GM12878 (cell line): ENCODE measurements at places on chromosomes 3 and 15. TPM values are rescaled to one million over a fixed set of nuclear protein-coding genes. Genes with fewer than 3 reads are reported as not detected.

DNA sequence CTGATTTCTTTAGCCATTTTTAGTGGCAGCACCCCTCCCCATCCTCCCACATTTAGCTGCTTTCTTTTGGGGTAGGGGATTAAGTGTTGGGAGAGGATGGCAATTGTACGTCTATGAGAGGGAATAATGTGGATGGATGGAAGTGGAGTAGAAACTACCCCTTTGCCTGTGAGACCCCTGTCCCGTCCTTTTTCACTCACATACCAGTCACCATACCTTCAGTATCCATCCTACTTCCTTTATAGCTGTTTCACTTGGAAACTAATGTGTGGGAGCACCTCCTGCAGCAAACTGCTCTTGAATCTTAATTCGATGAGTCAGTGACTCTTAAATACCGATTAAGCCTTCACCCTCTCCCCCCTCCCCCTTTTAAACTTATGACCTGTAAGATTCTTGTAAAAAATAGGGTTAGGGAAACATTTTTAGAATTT lies 730 bp downstream of the SPRED1 start:
- H3K4me3 ChIP-seq, result peak overlapping the region; percentile 94
- peaks cover 3% of the 10 kb centered on the region; the same call in 1 of the 2 replicates for H3K4me1 ChIP-seq
- H3K27me3 ChIP-seq, result no peaks in the 10 kb centered on the region; the same call in 1 of the 2 replicates
- no peaks in the 10 kb centered on the region for H3K36me3 ChIP-seq

DNA sequence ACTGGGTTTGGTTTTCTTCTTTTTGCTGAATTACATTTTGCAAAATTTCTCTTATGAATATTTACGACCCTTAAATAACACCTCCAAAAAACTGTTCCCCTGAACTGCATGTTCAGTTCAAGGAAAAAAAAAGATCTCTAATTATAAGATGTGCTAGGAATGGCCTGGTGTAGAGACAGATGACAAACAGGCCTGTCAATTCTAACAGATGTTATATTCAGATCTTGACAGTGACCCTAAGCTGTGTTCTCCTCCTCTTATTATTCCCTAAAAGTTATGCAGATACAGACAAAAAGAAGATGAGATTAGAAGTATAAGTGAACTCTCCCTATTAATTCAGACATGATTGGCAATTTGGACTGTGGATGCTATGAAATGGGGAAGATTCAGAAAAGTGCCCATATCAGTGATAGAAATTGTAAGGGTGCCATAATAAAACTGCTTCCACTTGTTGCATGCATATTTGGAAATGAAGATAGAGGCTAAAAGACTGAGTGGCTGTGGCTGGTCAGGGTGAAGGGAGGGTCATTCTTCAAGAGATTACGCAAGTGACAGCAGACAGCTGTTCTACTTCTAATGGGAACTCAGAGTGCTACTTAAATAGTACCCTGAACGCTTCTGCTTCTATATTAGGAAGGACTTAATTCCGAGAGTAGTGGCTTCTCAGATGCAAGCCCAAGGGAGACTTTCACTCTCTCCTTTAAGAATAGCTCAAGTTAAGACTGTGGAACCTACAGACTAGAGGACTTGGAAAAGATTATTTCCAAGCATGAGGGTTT lies 75.5 kb downstream of the ADAMTS9 start:
- H3K4me1 ChIP-seq, result no peaks in the 10 kb centered on the region
- no peak for DNase-seq
- no peak overlapping the region for H3K27ac ChIP-seq
- H3K4me3 ChIP-seq, result no peak overlapping the region
- H3K27me3 ChIP-seq, result no peaks in the 10 kb centered on the region

- DNase-seq, result no peak
- H3K27ac ChIP-seq, result no peak overlapping the region
- no peaks in the 10 kb centered on the region for H3K36me3 ChIP-seq
- H3K27me3 ChIP-seq, result no peaks in the 10 kb centered on the region; the same call in 1 of the 2 replicates
These were observed 89.4 kb upstream of the ZBTB20 start for GRCh38 chr3:115236496-115236895.

GRCh38 chr15:69185706-69186105 lies 25.3 kb downstream of the GLCE start:
- no peak overlapping the region for H3K4me3 ChIP-seq
- H3K27me3 ChIP-seq, result no peaks in the 10 kb centered on the region
- no peak for DNase-seq

DNA sequence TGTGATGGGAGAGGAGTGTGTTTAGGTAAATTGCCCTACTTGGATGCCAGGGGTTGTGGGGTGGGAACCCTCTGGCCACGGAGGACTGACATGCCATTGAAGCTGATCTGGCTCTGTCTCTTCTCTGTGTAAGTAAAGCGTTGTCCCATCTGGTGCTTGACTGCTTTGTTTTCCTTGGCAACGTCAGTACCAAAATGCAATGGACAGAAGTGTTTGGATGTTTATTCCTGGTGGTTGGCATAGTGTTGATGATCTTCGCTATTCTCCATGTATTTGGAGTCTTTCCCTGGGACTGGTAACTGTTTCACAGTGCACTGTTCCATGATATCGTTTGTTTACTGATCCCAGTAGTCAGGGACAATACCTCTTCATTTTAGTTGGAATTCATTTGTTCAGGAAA lies 130.5 kb upstream of the MCTP2 start:
- no peaks in the 10 kb centered on the region for H3K27me3 ChIP-seq
- no peak overlapping the region for H3K27ac ChIP-seq
- no peaks in the 10 kb centered on the region for H3K36me3 ChIP-seq
- no peaks in the 10 kb centered on the region for H3K4me1 ChIP-seq
- DNase-seq, result no peak

GRCh38 chr3:147393261-147393942 lies 12.9 kb downstream of the ZIC4 start:
- no peak for DNase-seq
- H3K4me3 ChIP-seq, result no peak overlapping the region
- H3K36me3 ChIP-seq, result no peaks in the 10 kb centered on the region

GRCh38 chr3:62665627-62666437 lies 209.4 kb downstream of the CADPS start:
- no peaks in the 10 kb centered on the region for H3K27me3 ChIP-seq
- no peak overlapping the region for H3K27ac ChIP-seq
- H3K36me3 ChIP-seq, result no peaks in the 10 kb centered on the region
- H3K4me3 ChIP-seq, result no peak overlapping the region
- DNase-seq, result peak; percentile 2
- H3K4me1 ChIP-seq, result no peaks in the 10 kb centered on the region

GRCh38 chr3:24270204-24270691 lies 224.4 kb downstream of the THRB start:
- no peaks in the 10 kb centered on the region for H3K4me1 ChIP-seq
- no peaks in the 10 kb centered on the region for H3K36me3 ChIP-seq
- no peak overlapping the region for H3K4me3 ChIP-seq
- no peak for DNase-seq
- H3K27ac ChIP-seq, result no peak overlapping the region

DNA sequence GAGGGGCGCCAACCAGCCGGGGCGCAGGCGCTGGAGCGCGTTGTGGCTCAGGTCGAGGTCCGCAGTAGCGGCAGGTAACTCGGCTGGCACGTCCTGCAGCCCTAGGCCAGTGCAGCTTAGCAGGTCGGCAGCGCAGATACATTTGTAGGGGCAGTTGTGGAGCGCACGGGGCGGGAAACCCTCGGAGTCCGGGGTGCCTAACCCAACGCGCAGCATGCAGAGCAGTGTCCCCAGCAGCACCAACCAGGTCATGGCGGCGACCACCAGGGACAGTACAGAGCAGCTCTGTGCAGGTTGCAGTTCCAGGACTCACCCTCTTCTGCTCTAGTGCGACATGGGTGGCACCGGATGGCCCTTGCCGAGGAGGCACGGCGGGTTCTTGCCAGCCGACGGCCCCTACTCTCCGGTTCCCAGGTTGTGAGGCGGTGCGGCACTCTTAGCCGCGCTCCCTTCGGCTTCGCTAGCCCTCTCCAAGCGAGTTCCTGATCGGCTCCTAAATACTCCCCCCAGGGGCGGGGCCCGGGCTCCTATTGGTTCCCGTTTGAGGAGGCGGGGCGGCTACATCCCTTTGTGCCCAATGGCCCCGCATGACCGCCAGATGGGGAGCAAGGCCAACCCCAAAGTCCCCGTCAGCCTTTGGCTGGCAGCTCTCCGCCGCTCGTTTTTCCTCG lies at the start of gene AMIGO3:
Gene AMIGO3 (minus strand): TSS at position 471 of the 671 bp plus-strand sequence. CDS start 219 bp downstream, at position 252.
- peak within 1 kb of the TSS; percentile 24; the same call in 1 of the 2 replicates for H3K27ac ChIP-seq
- H3K4me1 ChIP-seq, result peaks cover 15% of the 10 kb centered on the region
- H3K36me3 ChIP-seq, result peaks cover 9% of the 10 kb centered on the region
- H3K4me3 ChIP-seq, result peak within 1 kb of the TSS; percentile 60; the same call in 1 of the 2 replicates
- peak; percentile 40 for DNase-seq

- no peaks in the 10 kb centered on the region for H3K4me1 ChIP-seq
- peaks cover 3% of the 10 kb centered on the region for H3K36me3 ChIP-seq
- no peak overlapping the region for H3K27ac ChIP-seq
- no peaks in the 10 kb centered on the region for H3K27me3 ChIP-seq
- DNase-seq, result no peak
These were observed 261.1 kb downstream of the EPHB1 start for GRCh38 chr3:135056084-135056730.

- no peaks in the 10 kb centered on the region for H3K27me3 ChIP-seq
- H3K27ac ChIP-seq, result no peak overlapping the region
- no peak overlapping the region for H3K4me3 ChIP-seq
- H3K4me1 ChIP-seq, result no peaks in the 10 kb centered on the region
- H3K36me3 ChIP-seq, result no peaks in the 10 kb centered on the region
These were observed 6.0 kb upstream of the RLBP1 start for GRCh38 chr15:89227425-89227824.

GRCh38 chr3:149575213-149575960 lies 82.4 kb downstream of the WWTR1 start:
- H3K4me3 ChIP-seq, result no peak overlapping the region
- peaks cover 53% of the 10 kb centered on the region for H3K4me1 ChIP-seq

DNA sequence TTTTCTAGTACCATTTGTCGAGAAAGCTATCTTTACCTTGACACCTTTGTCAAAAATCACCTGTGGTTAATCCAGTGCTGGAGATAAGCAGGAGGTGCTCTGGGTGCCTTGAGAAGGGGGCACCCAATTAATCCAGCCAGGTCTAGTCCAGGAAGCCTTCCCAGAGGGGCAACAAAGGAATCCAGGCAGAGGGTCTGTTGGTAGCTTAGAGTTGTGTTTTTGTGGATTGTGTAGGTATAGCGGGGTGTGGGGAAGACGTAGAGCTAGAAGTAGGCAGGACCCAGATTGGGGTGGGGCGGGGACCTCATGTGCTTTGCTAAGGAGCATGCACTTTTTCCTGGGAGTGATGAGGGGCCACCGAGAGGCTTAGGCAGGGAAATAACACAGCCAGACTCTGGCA lies 6.0 kb upstream of the PIGZ start:
- H3K27me3 ChIP-seq, result no peaks in the 10 kb centered on the region
- no peaks in the 10 kb centered on the region for H3K36me3 ChIP-seq
- no peak overlapping the region for H3K4me3 ChIP-seq
- H3K4me1 ChIP-seq, result peaks cover 6% of the 10 kb centered on the region; the same call in 1 of the 2 replicates

DNA sequence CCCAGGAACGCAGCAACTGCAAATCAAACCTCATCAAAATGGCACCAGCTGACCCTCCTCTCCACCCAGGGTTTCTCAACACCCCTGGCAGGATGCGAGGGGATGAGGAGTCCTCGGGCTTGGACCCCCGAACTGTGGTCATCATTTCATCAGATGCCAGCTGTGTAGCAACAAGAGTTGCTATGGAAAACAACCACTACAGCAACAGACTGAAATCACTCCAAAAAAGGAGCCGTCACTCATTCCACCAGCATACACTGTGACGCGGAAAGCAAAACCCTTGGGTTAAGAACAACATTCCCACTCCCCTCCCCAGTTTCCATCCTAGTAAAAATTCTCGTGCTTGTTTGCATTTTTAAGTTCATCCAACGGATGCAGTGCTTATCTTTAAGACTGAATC lies 40.1 kb downstream of the VGLL4 start:
- H3K4me3 ChIP-seq, result no peak overlapping the region
- no peaks in the 10 kb centered on the region for H3K27me3 ChIP-seq
- DNase-seq, result no peak
- peaks cover 14% of the 10 kb centered on the region for H3K4me1 ChIP-seq
- H3K36me3 ChIP-seq, result peaks cover 17% of the 10 kb centered on the region
- H3K27ac ChIP-seq, result peak overlapping the region; percentile 56; the same call in 1 of the 2 replicates

GRCh38 chr3:30893678-30894325 lies 659 bp downstream of the GADL1 start:
- H3K27ac ChIP-seq, result no peak overlapping the region
- no peaks in the 10 kb centered on the region for H3K4me1 ChIP-seq
- no peak for DNase-seq

- H3K27ac ChIP-seq, result no peak overlapping the region
- H3K4me1 ChIP-seq, result peaks cover 18% of the 10 kb centered on the region
- H3K27me3 ChIP-seq, result no peaks in the 10 kb centered on the region
These were observed 138.0 kb upstream of the MEF2A start for GRCh38 chr15:99427668-99428361.

DNA sequence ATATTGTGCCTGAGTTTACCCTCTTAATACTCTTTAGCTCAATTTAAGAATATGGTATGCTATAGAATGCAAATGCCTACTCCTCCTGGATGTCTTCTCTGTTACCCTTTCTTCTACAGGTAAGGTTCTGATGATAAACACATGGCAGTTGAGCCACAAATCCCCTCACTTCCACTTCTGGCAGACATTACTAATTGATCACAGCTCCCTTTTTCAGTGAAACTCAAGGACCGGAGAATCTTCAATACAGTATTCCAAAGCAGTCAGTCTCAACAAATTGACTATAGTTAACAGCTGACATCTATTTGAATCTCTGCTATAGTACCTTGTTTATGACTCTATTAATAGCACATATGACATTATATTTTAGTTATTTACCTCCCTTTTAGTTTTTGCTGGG lies 232.1 kb upstream of the ADAMTS9 start:
- H3K4me3 ChIP-seq, result no peak overlapping the region
- no peak for DNase-seq
- H3K36me3 ChIP-seq, result no peaks in the 10 kb centered on the region
- no peaks in the 10 kb centered on the region for H3K4me1 ChIP-seq
- H3K27me3 ChIP-seq, result no peaks in the 10 kb centered on the region

GRCh38 chr15:42992626-42993025 lies 72.0 kb upstream of the TTBK2 start:
- no peaks in the 10 kb centered on the region for H3K27me3 ChIP-seq
- DNase-seq, result no peak

GRCh38 chr3:197432384-197433127 lies 123.2 kb downstream of the BDH1 start:
- H3K4me3 ChIP-seq, result no peak overlapping the region
- no peak for DNase-seq
- no peaks in the 10 kb centered on the region for H3K36me3 ChIP-seq
- no peak overlapping the region for H3K27ac ChIP-seq
- H3K4me1 ChIP-seq, result no peaks in the 10 kb centered on the region
- no peaks in the 10 kb centered on the region for H3K27me3 ChIP-seq

GRCh38 chr15:84658080-84658787 lies at the start of gene NMB:
Gene NMB, minus strand, starts transcription at chr15:84658199. Its CDS starts 47 bp downstream, at chr15:84658152.
- H3K27ac ChIP-seq, result no peak within 1 kb of the TSS
- H3K27me3 ChIP-seq, result no peaks in the 10 kb centered on the region
- H3K4me1 ChIP-seq, result peaks cover 19% of the 10 kb centered on the region
- H3K4me3 ChIP-seq, result peak within 1 kb of the TSS; percentile 49; the same call in 1 of the 2 replicates
- H3K36me3 ChIP-seq, result peaks cover 3% of the 10 kb centered on the region; the same call in 1 of the 2 replicates
- peak; percentile 33 for DNase-seq

GRCh38 chr15:61654002-61654740 lies 406.1 kb downstream of the VPS13C start:
- no peaks in the 10 kb centered on the region for H3K4me1 ChIP-seq
- no peak for DNase-seq
- H3K27ac ChIP-seq, result no peak overlapping the region
- no peaks in the 10 kb centered on the region for H3K36me3 ChIP-seq
- H3K4me3 ChIP-seq, result no peak overlapping the region

GRCh38 chr3:126911162-126912026 lies 71.5 kb upstream of the PLXNA1 start:
- H3K36me3 ChIP-seq, result no peaks in the 10 kb centered on the region
- no peaks in the 10 kb centered on the region for H3K27me3 ChIP-seq
- H3K27ac ChIP-seq, result peak overlapping the region; percentile 95
- H3K4me1 ChIP-seq, result peaks cover 52% of the 10 kb centered on the region
- no peak overlapping the region for H3K4me3 ChIP-seq

Gene LEKR1
- total RNA-seq, result 1.1 and 1.2 TPM in 2 replicates

Gene GXYLT2
- total RNA-seq, result 1.5 and 1.7 TPM in 2 replicates

Gene FAM81A
- total RNA-seq, result 19.9 and 20.2 TPM in 2 replicates

Gene FGD5
- total RNA-seq, result 0.11 and 0.13 TPM in 2 replicates

Gene RPL4
- 4,258 and 4,437 TPM in 2 replicates for total RNA-seq

Gene TTLL13
- total RNA-seq, result 0.13 and 0.19 TPM in 2 replicates

Gene RNF123
- total RNA-seq, result 28.7 and 31.5 TPM in 2 replicates
